NCI-H1417 (cell line): ENCODE measurements at places on chromosomes 16 and 17.

- DNase-seq = no peak
Observed at GRCh38 chr16:77680496-77680895, 41.8 kb upstream of the NUDT7 start.

- no peak for DNase-seq
Observed at GRCh38 chr17:6696906-6697305, 16.3 kb downstream of the SLC13A5 start.

DNA sequence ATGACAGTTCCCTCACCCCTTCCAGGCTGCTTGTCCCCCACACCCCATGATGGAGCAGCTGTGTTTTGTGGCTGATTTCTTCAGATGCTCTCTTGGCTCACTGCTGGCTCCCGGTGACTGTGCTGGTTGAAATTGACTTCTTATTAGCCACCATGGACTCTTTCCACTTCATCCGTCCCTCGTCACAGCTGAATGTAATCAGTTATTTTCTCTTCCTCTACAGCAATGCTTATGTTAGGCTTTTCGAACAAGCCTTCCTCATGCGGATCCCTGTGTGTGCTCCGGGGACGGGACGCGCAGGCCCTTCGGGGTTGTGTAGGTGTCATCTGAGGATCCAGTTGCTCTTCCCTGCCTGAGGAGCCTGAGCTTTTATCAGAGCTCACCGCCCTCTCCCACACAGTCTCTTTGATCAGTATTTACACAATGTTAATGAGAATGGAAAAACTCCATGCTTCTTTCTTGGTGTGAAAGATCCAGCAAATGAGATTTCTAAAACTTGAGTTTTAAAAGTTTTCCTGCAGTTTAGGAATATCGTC lies 87.5 kb downstream of the RPTOR start:
- no peak for DNase-seq

- DNase-seq = no peak
Observed at GRCh38 chr16:67282447-67282805, 3.1 kb downstream of the PLEKHG4 start.

DNA sequence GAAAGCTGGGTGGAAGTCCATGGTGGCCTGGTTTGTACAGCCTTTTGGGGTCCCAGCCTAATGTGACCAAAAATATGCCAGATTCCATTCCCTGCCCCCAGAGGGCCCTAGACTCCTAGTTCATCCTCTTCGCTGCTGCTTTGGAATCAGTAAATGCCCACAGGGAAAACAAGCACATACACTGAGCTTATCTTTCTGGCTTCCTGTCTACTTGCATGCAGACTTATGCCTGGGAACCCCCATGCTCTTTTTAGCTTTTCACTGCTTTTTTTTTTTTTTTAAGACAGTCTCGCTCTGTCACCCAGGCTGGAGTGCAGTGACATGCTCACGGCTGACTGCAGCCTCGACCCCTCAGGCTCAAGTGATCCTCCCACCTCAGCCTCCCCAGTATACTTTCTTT lies 6.2 kb upstream of the CD300LG start:
- no peak for DNase-seq

DNA sequence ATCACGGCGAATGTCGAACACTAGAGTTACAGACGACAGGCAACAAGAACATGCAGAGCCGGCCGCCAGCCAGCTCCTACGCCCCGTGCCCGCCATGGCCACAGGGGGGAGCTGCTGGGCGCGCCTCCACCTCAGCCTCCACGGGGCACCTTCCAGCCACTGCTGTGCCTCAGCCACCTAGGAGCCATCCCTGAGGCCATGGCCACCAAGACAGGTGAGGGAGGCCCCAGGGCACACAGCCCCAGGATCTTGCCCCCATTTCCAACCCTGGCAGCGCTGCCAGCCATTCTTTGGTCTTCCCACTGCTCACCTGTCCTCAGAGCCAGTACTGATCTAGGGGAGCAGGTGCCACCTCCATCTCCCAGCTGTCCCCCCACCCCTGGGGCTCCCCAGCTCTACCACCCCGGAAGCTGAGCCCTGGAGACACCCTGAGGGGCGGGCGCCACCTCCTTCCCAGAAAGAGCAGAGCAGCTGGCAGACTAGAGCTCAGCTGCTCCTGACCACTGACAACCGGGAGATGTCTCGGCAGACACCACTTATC lies 11.8 kb downstream of the GNPTG start:
- peak; percentile 53 for DNase-seq

DNA sequence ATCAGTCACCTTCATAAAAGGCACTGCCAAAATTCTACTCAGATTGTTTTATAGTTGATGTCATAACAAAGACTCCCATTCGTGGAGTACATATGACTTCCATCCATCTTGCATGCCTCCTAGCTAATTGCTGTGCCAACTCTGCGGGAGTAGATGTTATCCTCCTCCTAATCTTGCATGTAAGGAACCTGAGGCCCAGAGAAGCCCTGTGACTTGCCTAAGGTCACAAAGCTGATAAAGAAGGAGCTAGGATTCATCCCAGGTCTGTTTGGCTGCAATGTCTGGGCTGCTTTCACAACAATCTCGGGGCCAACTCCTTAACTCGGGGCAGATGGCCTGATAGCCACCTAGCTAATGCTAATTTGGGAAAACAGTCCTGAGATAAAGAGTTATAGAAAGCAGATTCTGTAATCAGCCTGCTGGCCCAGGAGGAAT lies 87.3 kb downstream of the YPEL2 start:
- no peak for DNase-seq

DNA sequence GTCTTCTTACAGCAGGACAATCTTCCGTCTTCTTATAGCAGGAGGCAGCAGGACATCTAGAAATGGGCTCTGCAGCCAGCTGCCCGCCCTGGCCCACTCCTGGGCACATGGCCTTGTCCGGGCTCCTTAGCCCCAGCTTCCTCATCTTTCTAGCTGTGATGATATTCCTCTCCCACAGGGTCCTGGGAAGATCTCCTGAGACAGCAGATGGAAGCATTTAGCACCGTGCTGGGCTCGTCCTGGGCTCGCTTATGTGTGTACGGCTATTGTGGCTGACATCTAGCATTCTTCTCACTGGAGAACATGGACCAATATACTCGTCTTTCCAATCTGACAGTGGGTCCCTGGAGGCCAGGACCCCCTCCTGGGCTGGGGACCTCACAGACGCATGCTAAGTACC lies 48.5 kb downstream of the TIMM22 start:
- no peak for DNase-seq

GRCh38 chr17:62705778-62706597 lies 78.5 kb downstream of the MRC2 start:
- peak; percentile 27 for DNase-seq

DNA sequence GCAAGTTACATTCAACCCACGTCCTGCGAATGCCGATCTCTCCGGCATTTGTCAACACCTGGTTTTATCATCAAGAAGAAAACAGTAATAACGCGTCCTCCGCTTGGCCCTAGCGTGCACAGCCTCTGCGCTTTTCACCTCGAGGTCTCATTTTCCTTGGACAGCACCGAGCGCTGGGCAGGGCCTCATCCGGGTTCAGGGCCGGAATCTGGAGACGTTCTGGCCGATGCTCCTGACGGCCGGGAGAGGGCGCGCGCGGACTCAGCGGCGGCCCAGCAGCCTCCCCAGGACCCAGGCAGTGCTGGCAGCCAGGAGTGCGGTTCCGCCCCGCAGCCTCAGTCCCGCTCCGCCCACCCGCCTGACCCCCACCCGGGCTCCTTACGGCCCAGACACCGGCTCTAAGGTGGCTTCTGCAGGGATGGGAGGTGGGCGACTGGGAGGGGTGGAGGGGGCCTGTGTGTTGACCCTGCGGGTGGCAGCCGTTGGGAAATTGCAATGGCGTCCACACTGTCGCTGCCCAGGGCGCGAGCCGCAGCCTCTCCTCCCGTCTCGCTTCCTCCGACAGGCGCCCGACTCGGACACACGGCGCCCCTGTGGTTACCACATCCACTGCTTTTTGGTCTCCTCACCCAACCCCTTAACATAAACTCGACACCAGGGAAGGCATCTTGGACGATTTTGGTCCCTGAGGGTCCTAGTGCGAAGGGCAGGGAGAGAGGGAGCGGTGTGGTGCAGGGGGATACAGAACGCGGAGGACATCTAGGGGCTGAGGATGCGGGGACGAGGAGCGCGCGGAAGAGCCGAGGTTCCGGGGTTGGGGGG lies 7.4 kb upstream of the FLYWCH1 start:
- DNase-seq = peak; percentile 86

GRCh38 chr17:79838522-79839274 lies 542 bp downstream of the CBX4 start:
- DNase-seq = peak; percentile 72

- DNase-seq = no peak
Observed at GRCh38 chr17:64687961-64688360, 25.9 kb upstream of the SMURF2 start.

DNA sequence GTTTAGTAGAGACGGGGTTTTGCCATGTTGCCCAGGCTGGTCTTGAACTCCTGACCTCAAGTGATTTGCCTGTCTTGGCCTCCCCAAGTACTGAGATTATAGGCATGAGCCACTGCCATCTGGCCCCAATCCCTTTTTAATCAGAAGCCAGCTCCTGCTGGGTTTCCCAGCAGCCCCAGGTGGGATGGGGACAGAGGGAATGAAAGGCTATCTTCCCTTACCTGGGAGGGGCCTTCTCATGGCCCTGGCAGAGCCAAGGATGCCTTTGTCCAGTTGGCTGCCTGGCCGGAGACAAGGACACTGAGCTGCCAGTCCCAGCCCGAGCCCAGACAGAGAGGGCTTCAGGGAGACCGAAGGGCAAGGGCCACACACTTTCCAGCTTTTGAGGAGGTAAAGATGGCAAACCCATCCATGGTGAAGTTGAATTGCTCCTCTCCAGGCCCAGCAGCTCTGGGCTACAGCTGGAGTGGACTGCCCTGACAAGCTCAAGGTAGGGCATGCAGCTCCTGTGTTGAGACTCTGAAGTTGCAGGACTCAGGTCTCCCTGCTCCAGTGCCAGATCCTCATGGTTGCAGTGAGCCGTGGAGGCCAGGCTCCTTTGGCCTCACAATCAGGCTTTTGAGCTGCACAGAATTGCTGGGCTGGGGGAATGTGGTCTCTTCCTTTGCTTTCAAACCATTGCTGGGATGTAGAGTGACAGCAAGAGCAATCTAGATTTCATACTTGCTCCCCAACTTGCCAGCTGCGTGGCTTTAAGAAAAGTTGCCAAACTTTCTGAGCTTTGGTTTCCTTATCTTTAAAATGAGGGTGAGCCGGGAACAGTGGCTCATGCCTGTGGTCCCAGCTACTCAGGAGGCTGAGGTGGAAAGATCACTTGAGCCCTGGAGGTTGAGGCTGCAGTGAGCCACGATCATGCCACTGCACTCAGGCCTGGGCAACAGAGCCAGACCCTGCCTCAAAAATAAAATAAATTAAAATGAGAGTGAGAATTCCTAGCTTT lies 44.5 kb upstream of the IL34 start:
- no peak for DNase-seq

GRCh38 chr17:48313096-48313755 lies 116.8 kb downstream of the SKAP1 start:
- no peak for DNase-seq

GRCh38 chr17:81995463-81996231 lies 18.2 kb downstream of the ASPSCR1 start:
- no peak for DNase-seq

- no peak for DNase-seq
Observed at GRCh38 chr17:71922439-71922838, 198.4 kb upstream of the SOX9 start.

- DNase-seq = peak; percentile 40
Observed at GRCh38 chr17:7237761-7238419, 1.4 kb downstream of the PHF23 start.

DNA sequence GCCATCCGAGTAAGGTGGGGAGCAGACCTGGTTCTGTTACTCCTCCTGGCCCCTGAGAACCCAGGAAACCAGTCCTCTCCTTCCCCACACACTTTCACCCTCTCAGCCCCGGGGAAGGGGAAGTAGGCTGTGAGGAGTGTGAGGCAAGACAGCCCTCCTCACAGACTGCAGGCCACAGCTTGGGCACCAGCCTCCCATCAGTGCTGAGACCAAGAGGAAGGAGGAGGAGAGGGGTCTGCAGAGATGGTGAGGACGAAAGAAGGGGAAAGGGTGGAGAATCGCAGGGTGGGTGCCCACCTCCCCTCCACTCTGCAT lies 7.0 kb downstream of the G6PC3 start:
- no peak for DNase-seq

DNA sequence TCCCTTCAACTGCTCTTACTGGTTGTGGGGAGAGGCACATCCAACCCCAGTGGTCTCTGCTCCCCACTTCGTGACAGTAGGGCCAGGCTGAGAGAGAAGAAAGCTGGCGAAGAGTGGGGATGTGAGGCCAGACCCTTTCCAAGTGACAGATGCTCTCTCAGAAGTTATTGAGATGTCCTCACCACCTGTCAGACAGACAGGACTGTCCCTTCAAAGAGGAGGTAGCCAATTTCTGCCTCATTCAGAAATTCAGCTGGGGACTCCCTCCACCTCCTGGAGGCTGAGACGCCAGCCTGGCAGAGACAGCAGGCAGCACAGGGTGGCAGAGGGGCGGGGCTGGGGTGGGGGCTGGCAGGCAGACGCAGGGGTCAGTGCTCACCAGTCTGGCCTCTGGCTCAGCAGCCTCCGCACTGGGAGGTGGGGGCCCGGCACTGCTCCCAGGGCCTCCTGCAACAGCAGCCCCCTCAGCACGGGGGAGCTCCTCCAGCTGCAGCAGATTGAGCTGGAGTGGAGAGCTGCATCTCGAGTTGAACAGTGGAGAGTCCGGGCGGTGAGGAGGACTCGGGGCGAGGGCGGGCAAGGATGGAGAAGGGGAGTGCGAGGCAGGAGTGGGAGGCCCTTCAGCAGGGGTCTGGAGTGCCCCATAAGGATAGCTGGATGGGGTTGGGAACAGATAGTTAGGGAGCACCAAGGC lies 9.2 kb downstream of the PER1 start:
- no peak for DNase-seq

DNA sequence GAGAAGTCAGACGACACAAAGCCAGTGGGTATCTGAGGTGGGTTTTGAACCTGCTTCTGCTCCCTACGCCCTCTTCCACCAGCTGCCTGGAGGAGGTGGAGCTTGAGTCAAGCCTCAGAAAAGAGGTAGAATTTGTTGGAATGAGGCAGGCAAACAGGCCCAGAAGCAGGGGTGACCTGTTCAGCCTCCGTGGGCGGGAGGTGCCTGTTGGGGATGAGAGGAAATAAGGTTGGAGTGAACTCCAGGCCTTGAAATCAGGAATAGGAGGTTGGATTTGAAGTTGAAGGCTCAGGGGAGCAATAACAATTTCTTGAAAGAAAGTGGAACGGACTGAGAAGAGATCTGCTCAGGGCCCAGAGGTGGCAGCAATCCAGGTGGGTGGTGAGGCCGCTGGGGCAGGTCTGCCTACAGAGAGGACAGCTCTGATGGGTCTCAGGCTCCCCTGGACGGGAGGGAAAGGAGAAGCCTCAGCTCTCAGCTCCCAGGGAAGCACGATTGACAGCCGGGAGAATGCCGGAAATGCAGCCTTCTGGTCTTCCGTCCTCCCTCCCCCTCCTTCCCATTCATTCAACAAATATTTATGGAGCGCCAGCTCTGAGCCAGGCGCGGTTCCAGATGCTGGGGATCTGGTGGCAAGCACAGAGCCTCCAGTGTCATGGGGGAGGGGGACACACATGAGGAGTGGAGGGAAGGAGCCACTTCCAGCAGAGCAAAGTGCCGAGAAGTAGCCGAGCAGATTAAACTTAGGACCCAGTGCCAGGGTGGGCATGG lies 61.9 kb upstream of the CIBAR2 start:
- peak; percentile 55 for DNase-seq
